ENCODE measurements at places on chromosomes 6 and 20. TPM values are rescaled to one million over a fixed set of nuclear protein-coding genes. Genes with fewer than 3 reads are reported as not detected.

DNA sequence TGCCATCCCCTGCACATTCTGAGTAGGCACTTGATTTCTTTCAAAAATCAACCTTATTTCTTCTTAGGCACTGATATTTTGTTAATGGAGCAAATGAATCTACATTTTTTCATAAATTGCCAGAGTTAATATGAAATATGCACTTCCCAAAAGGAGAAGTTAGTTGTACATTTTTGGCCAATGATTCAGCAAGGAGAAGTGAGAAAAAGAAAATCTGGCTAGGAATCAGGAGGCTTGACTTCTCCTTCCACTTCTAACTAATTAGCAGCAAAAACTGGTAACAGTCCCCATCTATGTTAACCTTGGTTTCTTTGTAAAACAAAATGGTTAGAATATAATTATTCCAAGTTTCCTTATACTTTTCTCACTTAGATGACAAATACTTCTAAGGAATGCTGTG lies 7.0 kb upstream of the DSE start:
- no peaks in the 10 kb centered on the region for H3K27me3 ChIP-seq
- H3K36me3 ChIP-seq: no peaks in the 10 kb centered on the region
- H3K4me1 ChIP-seq: no peaks in the 10 kb centered on the region
- H3K27ac ChIP-seq: no peak overlapping the region

DNA sequence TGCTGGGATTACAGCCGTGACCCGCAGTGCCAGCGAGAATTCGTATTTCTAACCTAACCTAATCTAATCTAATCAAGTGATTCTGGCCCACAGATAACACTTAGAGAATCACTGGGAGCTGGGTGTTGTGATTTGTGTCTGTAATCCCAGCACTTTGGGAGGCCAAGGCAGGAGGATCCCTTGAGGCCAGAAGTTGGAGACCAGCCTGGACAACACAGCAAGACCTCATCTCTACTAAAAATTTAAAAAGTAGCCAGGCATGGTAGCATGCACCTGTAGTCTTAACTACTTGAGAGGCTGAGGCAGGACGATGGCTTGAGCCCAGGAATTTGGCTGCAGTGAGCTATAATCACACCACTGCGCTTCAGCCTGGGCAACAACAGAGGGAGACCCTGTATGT lies 21.4 kb upstream of the NCOA3 start:
- H3K27ac ChIP-seq: no peak overlapping the region
- DNase-seq: no peak
- H3K4me1 ChIP-seq: no peaks in the 10 kb centered on the region
- H3K4me3 ChIP-seq: no peak overlapping the region
- no peaks in the 10 kb centered on the region for H3K27me3 ChIP-seq
- H3K36me3 ChIP-seq: no peaks in the 10 kb centered on the region

DNA sequence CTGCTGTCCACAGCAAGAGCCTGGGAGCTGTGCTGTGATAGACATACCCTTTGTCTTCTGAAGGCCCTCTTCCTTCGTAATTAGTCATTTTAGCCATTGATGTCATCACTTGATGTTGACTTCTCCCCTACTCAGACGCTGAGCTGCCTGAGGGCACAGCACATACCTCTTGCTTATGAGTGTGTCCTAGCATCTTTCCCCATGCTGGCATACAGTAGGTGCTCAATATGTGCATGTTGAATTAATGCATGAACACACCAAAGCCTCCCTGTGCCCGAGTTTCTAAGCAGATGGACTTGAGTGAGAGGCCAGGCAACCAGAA lies 35.8 kb upstream of the FAM83D start:
- H3K36me3 ChIP-seq: no peaks in the 10 kb centered on the region
- H3K27ac ChIP-seq: no peak overlapping the region
- no peaks in the 10 kb centered on the region for H3K4me1 ChIP-seq
- no peaks in the 10 kb centered on the region for H3K27me3 ChIP-seq

DNA sequence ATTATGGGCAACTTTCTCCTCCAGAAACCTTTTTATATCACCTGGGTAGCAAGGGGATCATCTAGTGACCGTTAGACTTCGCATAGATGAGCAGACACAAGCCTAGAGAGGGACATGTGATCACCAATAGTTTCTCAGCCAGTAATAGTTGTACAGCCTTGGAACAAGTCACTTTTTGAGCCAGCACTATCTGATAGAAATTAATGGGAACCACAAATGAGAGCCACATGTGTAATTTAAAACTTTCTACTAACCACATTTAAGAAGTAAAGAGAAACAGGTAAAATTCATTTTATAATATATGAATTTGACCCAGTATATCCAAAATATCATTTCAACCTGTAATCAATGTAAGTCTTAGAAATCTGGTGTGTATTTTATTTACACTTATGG lies 592 bp upstream of the CTNNBL1 start:
- H3K4me1 ChIP-seq: peaks cover 8% of the 10 kb centered on the region
- no peak overlapping the region for H3K27ac ChIP-seq
- no peaks in the 10 kb centered on the region for H3K27me3 ChIP-seq

- H3K4me1 ChIP-seq: no peaks in the 10 kb centered on the region
- no peak overlapping the region for H3K4me3 ChIP-seq
Observed at GRCh38 chr20:24691901-24692351, 222.5 kb downstream of the SYNDIG1 start.

PAX1 gene
- not detected for total RNA-seq

DNA sequence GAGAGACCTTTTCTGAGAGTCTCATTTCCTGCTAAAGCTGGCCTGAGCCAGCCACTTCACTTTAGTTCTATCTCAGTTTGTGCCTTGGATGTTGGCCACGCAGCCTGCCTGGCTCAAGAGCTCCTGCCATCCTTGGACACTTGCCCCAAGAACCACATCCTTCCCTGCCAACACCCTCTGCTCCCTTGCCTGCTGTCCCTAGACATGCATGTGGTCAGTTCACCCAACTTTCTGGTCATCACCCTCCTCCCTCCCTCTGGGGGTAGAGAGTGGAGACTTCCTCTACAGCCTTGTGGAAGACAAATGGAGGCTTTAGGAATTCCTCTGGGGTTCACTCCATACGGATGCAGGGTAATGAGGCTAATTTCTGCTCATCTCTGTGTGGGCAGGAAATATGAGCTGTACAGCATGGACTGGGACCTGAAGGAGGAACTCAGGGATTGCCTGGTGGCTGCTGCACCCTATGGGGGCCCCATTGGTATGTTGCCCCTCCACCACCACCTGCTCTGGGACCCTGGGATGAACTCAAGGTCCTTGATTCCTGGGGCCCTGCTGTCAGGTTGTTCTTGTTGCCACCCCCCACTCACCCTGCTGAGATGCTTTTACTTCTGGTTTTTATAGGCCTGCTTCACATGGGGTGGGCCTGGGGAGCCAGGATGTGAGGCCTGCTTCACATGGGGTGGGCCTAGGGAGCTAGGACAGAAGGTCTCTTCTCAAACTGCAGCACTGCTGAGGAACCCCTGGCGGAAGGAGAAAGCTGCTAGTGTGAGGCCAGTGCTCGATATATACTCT lies 13.8 kb upstream of the PTPRA start:
- H3K4me1 ChIP-seq: no peaks in the 10 kb centered on the region
- no peak overlapping the region for H3K4me3 ChIP-seq
- H3K36me3 ChIP-seq: peaks cover 7% of the 10 kb centered on the region
- DNase-seq: no peak
- H3K27me3 ChIP-seq: no peaks in the 10 kb centered on the region

- no peaks in the 10 kb centered on the region for H3K36me3 ChIP-seq
- H3K27me3 ChIP-seq: no peaks in the 10 kb centered on the region
- H3K4me3 ChIP-seq: no peak overlapping the region
- no peaks in the 10 kb centered on the region for H3K4me1 ChIP-seq
Observed at GRCh38 chr6:45970326-45970725, 45.3 kb downstream of the CLIC5 start.

GRCh38 chr20:29079769-29080690 lies 2177.4 kb upstream of the DEFB115 start:
- H3K4me3 ChIP-seq: no peak overlapping the region
- H3K27me3 ChIP-seq: no peaks in the 10 kb centered on the region
- no peaks in the 10 kb centered on the region for H3K4me1 ChIP-seq
- DNase-seq: peak; percentile 71

DNA sequence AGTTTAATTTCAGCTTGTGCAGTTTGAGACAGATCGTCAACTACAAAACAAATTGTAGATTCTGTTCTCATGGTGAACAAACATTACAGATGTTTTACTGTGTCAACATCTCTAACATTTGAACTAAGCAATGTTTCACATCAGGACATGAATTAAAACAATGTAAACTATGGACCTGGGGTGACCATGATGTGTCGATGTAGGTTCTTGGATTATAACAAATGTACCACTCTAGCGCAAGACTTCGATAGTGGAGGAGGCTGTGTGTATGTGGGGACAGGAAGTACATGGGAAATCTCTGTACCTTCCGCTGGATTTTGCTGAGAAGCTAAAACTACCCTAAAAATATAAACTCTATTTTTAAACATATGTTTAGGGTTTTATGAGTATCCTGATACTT lies 17.1 kb downstream of the HIVEP2 start:
- no peak overlapping the region for H3K27ac ChIP-seq
- no peaks in the 10 kb centered on the region for H3K27me3 ChIP-seq
- no peaks in the 10 kb centered on the region for H3K36me3 ChIP-seq
- peaks cover 19% of the 10 kb centered on the region for H3K4me1 ChIP-seq
- H3K4me3 ChIP-seq: no peak overlapping the region

DNA sequence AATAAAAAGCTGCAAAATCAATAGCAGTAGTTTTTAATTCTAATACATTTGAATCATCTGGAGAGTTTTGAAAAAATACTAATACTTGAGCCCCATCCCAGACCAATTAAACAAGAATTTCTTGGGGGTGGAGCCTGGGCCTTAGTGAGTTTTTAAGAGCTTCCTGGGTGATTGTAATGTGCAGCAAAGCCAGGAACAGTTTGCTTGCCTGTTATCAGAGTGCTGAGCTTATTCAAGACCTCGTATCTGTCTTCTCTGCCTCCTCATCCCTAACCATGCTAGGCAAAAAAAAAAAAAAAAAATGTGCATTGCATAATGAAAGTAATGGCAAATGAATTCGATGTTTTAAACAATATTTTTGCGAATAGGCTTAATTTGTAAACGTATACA lies 36.4 kb upstream of the MYB start:
- H3K27me3 ChIP-seq: no peaks in the 10 kb centered on the region
- H3K27ac ChIP-seq: no peak overlapping the region
- no peak overlapping the region for H3K4me3 ChIP-seq
- no peak for DNase-seq

All from pancreas (tissue), 10 donors.